Activated CD4-positive, alpha-beta T cell treated with anti-CD3 and anti-CD28 coated beads, Interleukin-2, amount 50 U/mL, for 1 hour (primary cell): ENCODE measurements at places on chromosomes 2 and 18.

- DNase-seq: no peak
Observed at GRCh38 chr2:105432749-105433148, 33.9 kb upstream of the FHL2 start.

GRCh38 chr2:131148426-131148825, 43.3 kb downstream of the PLEKHB2 start:
- DNase-seq: no peak

DNA sequence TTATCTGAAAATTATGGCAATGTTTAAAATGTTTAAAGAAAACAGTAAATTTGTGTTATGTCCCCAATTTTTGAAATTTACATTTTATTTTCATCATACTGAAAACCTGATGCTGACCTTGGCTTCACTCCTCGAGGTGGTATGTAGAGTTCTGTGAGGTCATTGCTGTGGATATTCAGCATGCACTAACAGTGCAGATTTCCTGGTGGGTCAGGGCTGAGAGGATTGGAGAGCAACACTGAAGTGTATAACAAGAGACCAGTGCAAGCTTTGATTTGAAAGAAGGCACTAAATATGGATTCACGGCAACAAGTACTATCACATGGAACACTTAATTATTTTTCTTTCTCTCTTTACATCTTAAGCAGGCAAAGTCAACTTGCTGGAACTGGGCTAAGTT, 134.1 kb downstream of the SLC8A1 start:
- no peak for DNase-seq

GRCh38 chr2:182962641-182963040, 75.6 kb downstream of the NCKAP1 start:
- no peak for DNase-seq

DNA sequence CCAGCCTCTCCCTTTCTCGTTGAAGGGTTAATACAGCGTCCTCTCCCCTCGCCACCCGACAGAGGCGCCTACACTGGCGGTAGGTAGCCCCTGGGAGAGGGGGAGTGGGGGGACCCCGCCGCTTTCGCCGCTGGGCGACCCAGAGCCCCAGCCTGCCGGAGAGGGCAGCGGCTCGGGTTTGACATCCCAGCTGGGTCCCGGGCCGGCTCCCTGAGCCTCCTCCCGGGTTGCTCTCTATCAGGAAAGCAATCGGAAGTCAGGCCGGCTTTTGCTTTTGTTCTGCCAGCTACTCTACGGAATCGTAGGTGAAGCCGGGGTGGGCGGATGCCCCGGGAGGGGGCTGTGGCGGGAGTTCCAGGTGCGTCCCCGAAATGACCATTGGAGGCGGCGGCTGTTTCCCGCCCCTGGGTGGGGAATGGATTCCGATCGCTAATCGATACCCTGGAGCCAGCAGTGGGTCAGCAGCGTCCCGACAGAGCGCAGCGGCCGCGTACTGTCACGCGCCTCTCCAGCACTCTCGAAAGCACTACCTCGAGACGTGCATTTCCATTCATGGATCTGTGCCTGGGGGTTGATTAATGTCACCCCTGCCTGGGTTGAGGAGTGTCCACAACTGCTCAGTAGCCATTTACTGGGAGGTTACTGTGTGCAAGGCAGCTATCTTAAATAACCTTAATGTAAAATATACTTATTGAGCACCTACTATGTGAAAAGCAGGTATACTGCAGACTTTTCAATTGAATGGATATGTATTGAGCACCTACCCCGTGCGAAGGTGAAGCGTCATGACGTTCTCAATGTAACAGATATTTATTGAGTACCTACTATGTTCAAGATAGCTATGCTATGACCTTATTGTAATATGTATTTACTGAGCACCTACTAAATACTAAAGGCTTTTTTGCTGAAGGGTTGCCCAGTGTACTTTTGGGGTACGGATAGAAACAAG, 1.1 kb downstream of the MAPK4 start:
- DNase-seq: no peak

GRCh38 chr2:204871231-204871953, 326.1 kb downstream of the PARD3B start:
- DNase-seq: no peak

GRCh38 chr2:12271589-12271984, 445.1 kb upstream of the TRIB2 start:
- no peak for DNase-seq

DNA sequence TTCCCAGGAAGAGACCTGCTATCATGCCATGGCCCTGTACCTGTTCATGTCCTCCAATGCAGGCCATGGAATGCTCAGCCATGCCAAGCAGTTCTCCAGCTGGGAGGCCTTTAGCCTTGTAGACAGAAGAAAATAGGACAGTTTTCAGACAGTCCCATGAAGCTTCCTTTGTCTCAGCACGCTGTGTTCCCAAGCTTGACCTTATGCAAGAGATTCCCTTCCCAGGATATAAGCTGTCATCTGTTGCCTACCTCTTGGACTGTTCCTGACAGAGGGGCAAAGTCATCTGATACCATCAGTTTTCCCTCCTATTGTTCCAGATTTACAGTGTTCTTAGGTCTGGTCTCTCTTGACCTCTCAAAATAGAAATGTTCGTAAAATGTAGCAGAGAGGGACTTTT, 96.6 kb upstream of the EML6 start:
- DNase-seq: no peak

- DNase-seq: no peak
Observed at GRCh38 chr2:196344397-196344796, 173.0 kb upstream of the STK17B start.

GRCh38 chr2:238346544-238346943, 26.2 kb downstream of the TRAF3IP1 start:
- DNase-seq: no peak

- no peak for DNase-seq
Observed at GRCh38 chr18:24249716-24250115, 110.9 kb downstream of the CABYR start.

DNA sequence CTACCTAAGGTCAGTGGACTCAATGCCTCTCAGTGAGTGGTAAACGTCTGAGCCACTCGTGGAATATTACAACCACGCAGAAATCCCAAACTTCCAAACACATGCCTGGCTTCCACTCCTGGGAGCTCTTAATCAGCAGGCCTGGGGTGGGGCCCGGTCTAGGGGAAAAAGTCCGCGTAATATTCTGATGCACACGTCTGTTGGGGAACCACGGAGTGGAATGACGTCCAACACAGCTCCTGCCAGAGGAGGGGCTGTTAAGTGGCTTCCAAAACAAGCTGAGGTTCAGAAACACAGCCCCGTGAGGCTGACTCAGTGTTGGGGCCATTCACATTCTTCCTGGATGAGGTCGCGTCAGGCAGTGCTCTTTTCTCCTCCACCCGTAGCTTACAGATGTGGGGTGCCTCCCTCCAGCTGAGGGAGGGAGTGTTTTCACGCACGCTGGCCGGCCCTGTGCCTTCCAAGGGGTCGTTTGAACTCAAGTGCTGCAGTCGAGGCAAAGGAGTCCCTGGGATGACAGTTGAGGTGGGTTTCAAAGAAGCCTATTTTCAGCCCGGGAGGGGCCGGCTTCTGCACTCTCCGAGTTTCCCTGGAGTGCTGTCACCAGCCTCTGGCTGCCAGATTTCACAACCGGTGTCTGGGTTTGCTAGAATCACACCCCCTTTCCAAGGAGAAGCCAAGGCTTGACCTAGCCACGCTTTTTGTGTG, 73.1 kb downstream of the ACKR3 start:
- no peak for DNase-seq

DNA sequence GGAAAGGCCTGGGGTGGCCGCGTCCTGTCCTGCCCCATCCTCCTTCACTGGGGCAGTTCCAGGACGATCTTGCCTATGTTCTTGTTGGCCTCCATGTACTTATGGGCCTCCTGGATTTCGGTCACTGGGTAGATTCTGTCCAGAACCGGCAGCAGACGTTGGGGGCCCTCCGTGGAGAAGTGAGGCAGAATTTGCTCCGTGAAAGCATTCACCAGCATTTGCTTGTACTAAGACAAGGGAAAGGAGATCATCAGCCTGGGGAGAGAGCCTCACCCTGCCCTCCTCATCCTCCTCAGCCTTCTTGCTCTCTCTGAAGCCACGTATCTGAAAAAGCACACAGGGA, 1.4 kb upstream of the SF3B6 start:
- DNase-seq: no peak

GRCh38 chr2:56892382-56892781, 708.6 kb downstream of the CCDC85A start:
- DNase-seq: no peak

DNA sequence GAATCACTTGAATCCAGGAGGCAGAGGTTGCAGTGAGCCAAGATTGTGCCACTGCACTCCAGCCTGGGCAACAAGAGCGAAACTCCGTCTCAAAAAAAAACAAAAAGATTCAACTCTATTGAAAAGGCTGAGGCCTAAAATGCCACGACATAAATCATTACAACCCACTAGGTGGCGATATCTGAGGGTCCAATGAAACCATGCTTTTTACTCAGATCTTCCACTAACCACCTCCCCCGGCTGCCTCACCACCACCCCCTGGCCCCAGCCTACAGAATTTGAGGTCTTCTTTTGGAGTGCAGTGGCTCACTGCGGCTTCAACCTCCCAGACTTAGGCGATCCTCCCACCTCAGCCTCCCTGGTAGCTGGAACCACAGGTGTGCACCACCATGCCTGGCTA, 57.5 kb downstream of the AP1S3 start:
- peak; percentile 13 for DNase-seq

GRCh38 chr2:50116096-50117010, 915.6 kb downstream of the NRXN1 start:
- DNase-seq: no peak

GRCh38 chr18:53486296-53486695, 738.2 kb downstream of the MBD2 start:
- DNase-seq: no peak

DNA sequence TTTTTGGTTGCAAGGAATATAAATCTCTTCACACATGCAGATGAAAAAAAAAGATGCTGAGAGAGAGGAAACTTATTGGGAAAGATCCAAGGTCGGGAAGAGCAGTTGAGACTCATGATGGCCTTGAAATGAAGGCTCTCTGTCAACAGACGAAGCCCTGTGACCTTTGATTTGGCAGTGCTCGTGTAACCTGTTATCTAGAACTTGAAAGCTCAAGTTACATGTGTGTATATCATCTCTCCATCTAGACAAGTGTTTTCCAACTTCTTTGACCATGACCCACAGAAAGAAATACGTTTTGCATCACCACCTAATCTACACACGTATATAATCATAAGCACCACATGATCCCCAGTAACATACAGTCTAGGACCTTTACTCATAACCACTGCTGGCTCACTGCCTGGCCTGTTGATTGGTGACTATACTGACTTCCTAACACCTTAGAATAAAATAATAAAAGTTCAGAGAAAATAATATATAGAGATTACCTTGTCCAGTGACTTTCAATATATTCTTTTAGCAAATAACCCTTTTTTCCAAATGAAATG, 319.0 kb upstream of the PKDCC start:
- DNase-seq: no peak

DNA sequence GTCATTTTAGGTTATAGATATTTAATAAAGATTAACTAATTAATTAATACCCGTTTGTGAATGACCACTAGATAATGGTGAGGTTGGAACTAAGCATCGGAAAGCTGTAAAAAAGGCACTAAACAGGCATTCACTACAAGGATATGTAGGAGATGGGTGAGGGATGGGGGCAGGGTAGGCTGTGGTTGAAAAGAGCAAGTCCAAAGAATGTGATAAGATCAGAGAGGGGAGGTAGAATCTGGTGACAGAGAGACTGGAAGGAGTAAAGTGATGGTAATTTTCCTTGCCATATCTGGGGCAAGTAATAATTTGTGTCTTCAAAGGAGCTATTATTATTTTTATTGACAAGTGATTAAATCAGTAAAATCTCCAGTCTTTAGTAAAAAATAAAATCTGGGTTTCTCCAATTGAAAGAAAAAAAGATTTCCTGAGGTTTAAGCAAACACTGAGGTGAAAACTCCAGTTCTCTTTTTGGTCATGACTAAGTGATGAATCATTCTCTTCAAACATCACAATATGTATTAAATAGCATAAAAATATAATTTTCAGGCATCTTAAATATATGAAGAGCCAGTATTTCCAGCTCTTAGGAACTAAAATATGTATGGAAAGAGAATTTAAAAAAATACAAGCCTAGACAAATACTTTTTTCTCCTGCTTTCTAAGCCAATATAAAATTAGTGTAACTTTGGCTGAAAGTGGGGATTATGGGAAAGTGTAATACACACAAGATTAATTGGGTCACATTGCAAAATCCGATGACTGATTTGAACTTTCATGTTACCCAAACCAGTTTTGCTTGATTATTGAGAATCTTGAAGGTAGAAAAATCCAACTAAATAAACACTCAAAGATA, 259.1 kb upstream of the RBMS1 start:
- no peak for DNase-seq

GRCh38 chr2:192195548-192196418, 1.1 kb upstream of the TMEFF2 start:
- DNase-seq: no peak

GRCh38 chr2:194319222-194319992, 1337.6 kb upstream of the SLC39A10 start:
- DNase-seq: no peak

- no peak for DNase-seq
Observed at GRCh38 chr2:239589270-239589825, 188.5 kb upstream of the HDAC4 start.
